ENCODE measurements at places on chromosomes 3 and 15. TPM values are rescaled to one million over a fixed set of nuclear protein-coding genes. Genes with fewer than 3 reads are reported as not detected.

GPR149 gene
- total RNA-seq: not detected

MUC4 gene
- not detected for total RNA-seq

SLCO3A1 gene
- 32.7 TPM for total RNA-seq

DNA sequence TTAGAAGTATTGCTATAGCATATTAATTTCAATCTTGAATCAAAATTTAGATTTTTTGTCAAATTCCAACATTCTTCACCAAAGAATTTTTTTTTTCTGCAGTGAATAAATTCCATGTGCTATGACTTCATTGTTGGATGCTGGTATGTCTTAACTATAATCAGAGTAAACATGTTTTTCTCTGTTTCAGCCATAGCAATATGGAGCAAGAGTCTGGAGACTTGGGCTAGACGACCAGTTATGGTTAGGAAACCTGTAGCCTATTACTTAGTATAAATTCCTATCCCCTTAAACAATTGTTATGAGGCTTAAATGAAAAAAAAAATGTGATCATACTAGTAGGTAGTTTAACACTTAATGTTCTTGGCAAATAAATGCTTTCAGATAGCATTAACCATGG, 431.9 kb upstream of the FRG2C start:
- H3K27ac ChIP-seq: no peak overlapping the region
- no peak overlapping the region for H3K4me3 ChIP-seq
- no peaks in the 10 kb centered on the region for H3K27me3 ChIP-seq
- DNase-seq: no peak

All from activated CD8-positive, alpha-beta T cell treated with anti-CD3 and anti-CD28 coated beads, Interleukin-2, amount 10 ng/mL, durations not matched to agents 7 days and 5 days (primary cell).